ENCODE measurements at places on chromosomes 7 and 10.

DNA sequence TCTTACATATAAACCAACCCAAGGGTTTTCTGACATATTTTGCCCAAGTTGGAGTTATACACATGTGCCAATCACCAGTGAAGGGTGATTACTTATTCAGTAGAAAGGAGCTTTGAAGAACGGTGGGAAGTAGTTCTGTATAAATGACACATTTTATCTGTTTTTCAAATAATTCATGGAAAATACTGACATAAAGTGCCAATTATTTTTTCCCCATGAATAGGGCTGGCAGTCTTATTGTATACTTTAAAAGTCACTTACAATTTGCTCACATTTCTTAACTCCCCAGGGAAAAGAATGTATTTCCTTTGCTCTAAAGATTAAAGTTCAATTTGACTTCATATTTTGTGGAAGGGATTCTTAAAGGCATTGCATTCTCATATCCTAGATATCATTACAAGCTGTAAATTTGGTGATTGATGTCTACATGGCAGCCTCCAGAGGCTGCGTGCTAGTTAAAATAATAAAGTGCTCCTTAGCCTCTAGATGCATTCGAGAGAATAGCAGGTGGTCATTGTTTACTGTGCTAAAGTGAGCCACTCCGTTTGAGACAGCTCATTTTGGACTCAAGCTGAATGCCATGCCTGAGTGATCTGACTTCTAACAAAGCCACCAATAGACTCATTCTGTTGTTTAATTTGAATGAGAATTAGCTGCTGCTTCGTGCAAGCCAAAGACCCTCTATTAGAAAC lies 148.8 kb upstream of the NRP1 start:
- no peak for ATAC-seq

- ATAC-seq, result no peak
These were observed 193.7 kb downstream of the PTPN20 start for GRCh38 chr10:47104786-47105385.

GRCh38 chr7:74020390-74020789 lies 7.6 kb upstream of the ELN start:
- ATAC-seq, result no peak

GRCh38 chr10:5918763-5919162 lies 28.7 kb downstream of the FBH1 start:
- ATAC-seq, result no peak

GRCh38 chr10:102763037-102763607 lies 19.4 kb downstream of the WBP1L start:
- ATAC-seq, result no peak

DNA sequence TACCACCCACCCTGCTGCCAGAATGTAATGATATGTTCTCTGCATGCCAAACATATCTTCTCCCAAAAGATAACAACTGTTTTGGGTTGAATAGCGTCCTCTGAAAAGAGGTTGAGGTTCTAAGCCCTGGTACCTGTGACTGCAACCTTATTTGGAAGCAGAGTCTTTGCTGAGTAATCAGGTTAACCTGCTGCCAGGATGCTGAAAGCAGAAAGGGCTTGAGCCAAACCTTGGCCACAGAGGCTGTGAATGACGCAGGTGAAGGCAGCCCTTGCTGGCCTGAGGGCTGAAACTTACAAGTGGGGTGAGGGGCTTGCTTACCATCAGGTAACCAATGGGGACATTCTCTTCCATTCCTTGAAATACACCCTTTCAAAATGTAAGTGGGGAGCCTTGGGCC lies 151.8 kb upstream of the RHEB start:
- no peak for ATAC-seq

DNA sequence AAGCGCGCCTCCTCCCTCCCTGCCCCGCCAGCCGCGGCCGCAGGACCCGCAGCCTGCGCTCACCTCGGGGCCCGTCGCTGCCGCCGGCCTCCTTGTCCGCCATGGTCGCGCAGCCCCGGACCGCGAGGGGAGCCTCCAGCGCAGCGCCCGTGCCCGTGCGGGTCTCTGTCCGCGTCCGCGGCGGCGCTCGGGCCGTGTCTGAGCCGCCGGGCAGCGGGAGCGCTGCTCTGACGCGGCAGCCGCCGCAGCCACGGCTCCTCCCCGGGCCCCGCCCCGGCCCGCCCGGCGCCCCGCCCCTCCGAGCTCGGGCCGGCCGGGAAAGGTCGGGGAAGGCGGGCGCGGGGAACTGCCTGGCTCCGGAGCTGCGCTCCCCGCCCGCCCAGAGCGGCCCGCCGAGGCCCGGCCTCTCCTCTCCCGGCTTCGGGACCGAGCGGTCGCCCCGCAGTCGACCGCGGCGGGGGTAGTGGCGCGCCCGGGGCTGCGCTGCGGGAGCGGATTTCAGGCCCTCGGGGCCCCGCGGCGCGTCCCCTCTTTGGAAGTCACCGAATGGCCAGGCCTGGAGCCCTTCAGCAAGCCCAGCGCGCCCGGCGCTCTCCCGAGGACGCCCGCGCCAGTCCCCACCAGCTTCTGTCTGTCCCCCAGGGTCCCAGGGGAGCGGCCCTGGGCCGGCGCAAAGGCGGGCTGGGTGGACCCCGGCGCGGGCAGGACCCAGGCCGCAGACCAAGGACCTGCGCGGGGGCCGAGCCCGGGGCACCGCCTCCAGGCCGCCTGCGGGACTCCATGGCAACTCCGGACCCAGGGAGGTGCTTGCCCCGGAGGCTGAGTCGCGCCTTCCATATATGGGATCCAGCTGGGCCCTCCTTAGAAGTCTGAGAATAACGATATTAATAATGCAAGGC lies at the start of gene HSPA12A:
TSS of gene HSPA12A (minus strand) at position 200 of the 899 bp plus-strand sequence. CDS start at position 103, 97 bp downstream.
- peak; percentile 90 for ATAC-seq

GRCh38 chr10:87767253-87767652 lies 50.8 kb downstream of the ATAD1 start:
- peak; percentile 52 for ATAC-seq

GRCh38 chr7:98329791-98330373 lies 48.4 kb downstream of the BRI3 start:
- ATAC-seq, result no peak

GRCh38 chr7:66206934-66207240 lies 1.8 kb downstream of the TPST1 start:
- ATAC-seq, result no peak

- ATAC-seq, result no peak
These were observed 161.1 kb upstream of the FRMD4A start for GRCh38 chr10:14491811-14492210.

GRCh38 chr10:11230498-11231167 lies 213.0 kb downstream of the CELF2 start:
- ATAC-seq, result no peak

GRCh38 chr10:122503886-122504609 lies 42.7 kb downstream of the HTRA1 start:
- no peak for ATAC-seq

GRCh38 chr7:158029509-158029908 lies 558.1 kb downstream of the PTPRN2 start:
- no peak for ATAC-seq

GRCh38 chr10:97199152-97199551 lies 13.4 kb upstream of the SLIT1 start:
- ATAC-seq, result no peak

- no peak for ATAC-seq
These were observed 23.9 kb downstream of the CACUL1 start for GRCh38 chr10:118730756-118731456.

DNA sequence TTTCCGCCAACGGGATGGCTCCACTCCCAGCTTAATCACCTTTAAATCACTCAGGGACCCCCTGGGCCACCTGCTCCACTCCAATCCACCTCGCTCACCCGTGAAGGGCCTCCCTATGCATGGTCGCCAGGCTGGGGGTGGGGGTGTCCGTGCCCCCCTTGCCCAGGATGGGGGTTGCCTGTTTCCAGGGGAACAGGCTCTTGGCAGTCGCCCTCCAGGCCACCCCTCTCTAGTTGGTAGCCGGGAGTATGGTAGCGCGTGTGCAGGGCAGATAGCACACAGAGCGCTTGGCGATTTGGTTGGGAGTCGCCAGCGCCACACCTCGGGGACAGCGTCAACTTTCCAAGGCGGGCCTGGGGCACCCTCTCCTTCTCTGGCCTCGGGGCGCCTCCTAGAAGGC lies 134.9 kb upstream of the ZNF92 start:
- ATAC-seq, result no peak

- peak; percentile 83 for ATAC-seq
These were observed 680.7 kb downstream of the SUGCT start for GRCh38 chr7:40815512-40815911.

GRCh38 chr10:67017218-67017617 lies 91.4 kb downstream of the LRRTM3 start:
- no peak for ATAC-seq

- no peak for ATAC-seq
These were observed 18.7 kb downstream of the CNPY1 start for GRCh38 chr7:155527664-155528063.

DNA sequence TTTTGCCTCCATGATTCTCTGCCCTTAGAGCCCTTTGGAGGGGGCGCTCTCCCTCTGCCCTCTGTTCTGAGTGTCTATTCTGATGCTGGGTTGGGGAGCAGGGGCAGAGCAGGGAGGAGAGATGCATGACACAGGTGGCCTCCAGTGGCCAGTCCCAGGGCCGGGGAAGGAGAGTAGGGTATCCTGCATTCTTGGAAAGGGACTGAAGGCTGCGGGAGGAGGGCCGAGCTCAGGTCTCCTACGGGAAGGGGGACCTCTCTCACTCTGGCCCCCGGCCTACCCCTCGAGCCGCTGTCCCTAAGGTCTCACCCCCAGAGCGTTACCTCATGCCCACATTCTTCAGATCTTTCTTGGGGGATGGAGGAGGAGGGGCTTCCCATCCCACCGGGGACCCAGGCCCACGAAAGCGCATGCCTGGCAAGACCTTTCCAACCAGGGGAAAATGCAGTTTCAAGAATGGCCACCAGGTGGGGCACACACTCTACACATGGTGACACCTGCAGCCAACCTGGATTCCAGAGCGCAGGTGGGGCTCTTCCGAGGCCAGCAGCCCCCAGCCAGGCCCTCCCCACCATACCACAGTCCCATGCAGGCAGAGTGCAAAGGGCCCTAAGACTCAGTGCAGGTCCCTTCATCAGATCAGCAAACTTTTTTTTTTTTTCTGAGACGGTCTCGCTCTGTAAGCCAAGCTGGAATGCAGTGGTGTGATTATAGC lies 86.4 kb downstream of the MYL10 start:
- ATAC-seq, result peak; percentile 64

DNA sequence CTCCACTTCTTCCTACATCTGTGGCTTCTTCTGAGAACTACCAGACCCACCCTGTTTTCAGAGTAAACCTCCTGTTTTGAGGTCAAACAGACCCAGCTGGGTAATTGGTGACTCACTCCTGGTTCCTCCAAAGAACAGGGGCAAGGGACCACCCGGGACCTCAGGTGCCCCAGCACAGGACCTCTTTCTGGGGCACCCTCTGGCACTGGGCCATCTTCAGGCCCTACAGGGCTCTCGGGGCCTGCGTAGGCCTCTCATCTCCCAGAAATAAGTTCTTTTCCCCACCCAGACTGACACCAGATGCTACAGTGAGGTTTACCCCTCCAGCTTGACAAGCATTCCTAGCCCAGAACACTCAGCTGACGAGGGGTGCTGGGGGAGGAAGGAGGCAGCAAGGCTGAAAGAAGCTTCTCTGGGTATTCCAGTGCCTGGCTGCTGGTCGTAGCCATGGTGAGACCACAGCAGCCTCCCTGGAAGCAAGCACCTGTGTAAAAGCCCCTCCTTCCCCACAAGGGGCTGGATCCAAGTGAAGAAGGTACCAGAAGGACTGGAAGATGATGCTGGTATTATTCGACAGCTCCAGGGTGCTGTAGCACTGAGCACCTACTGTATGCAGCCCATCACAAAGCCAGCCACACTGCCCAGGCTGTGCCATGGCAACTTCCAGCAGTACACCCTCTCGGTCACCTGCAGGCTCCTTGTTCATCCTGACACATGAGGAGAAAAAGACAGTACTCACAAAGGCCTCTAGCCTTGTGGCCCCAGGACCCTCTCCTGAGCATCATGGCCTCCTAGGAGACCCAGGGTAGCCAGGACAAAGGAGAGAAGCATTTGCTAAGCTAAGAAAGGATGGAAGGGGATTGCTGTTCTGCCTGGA lies 47.4 kb downstream of the ALOX5 start:
- no peak for ATAC-seq

GRCh38 chr7:74275401-74275881 lies 13.8 kb upstream of the CLIP2 start:
- no peak for ATAC-seq

DNA sequence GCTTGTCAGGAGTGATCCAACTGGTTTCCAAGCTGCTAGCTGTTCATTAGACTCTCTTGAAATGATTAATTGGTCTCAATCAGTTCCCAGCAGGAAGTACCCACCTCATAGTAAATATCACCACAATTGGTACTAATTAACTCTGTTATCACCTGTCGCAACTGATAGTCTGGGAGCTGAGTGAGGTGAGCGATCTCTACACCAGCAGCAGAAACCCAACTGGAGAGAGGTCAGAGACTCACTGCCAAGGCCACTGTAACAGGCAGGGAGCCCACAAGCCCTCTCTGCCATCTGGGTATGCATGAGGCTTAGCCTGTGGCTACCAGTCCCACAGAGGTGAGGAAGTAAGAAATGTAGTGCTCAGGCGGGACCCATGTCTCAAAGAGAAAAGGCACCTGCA lies 245.5 kb downstream of the DYNC1I1 start:
- no peak for ATAC-seq

DNA sequence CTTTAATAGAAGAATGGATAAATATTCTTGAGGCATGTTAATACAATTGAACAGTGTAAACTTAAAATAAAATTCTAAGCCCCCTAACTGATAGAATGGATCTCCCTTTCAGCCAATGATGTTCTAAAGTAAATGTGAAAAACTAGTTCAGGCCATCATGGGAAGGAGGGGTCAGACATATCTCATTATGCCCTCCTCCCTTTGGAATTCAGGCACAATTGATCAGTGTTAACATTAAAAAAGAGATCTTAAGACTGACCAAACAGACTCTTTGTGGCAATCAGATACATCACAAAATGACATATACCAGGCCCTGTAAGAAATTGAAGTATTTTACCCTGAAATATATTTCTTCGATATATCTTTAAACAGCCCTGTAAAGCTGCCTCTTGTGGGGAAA lies 683.0 kb upstream of the LRRTM3 start:
- no peak for ATAC-seq

DNA sequence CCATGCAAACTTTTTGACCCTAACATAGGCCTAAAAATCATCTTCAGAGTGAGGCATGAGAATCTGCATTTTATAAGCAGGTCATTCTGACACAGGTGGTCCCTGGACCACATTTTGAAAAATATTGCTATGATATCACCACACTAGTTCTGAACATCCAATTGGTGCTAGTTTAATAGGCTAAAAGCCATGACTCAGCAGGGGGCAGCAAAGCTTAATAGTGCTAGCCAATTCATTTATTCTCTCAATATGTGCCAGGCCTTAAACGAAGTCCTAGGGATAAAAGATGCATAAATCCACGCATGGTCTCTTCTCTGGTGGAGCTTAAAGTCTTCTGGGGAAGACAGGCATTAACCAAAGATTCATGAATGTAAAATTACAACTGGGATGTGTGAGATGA lies 10.2 kb upstream of the SLC25A28 start:
- ATAC-seq, result peak; percentile 94

- ATAC-seq, result no peak
These were observed 82.5 kb upstream of the CAPZA2 start for GRCh38 chr7:116779931-116780330.

- ATAC-seq, result no peak
These were observed 82.0 kb downstream of the AFAP1L2 start for GRCh38 chr10:114322344-114322743.
